Femur (tissue), 1 donor: ENCODE measurements at places on chromosomes 5 and 9.

DNA sequence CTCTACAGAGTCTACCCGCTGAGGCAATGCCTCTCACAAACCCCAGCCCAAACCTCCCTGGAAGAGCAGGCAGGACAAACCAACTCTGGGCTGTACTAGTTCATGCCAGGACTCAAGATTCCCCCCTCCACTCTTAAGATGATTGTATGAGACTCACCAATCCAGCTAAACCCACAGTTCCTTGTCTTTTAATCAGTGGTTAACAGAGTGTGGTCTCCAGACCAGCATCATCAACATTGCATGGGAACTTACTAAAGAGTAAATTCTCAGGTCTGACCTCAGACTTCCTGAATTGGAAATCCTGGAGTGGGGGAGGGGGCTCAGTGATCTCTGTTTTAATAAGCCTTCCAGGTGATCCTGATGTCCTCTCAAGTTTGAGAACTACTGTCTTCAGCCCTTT is 240.9 kb downstream of the GAS1 start:
- no peak for DNase-seq

DNA sequence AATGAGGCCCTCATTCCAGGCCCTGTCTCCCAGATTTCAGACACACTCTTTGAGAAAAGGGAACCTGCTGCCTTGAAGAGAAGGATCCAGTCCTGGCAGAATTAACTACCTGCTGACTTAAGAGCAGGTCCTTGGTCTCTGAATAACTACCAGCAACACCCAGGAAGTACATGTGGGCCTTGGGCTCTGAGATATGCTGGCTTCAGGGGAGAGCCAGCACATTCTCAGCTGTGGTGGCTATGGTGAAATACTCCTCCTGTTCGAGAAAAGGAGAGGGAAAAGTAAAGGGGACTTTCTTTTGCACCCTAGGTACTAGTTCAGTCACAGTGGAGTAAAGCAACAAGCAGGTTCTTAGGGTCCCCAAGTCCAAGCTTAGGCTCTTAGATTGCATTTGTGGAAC is 120.0 kb downstream of the HMHB1 start:
- DNase-seq: no peak

GRCh38 chr5:169004551-169004950 is 296.4 kb downstream of the SLIT3 start:
- DNase-seq: no peak

- no peak for DNase-seq
Observed at GRCh38 chr5:108481355-108481931, 99.5 kb upstream of the FBXL17 start.

GRCh38 chr9:72661401-72662135 is 140.2 kb downstream of the TMC1 start:
- no peak for DNase-seq

GRCh38 chr5:9284272-9284671 is 261.6 kb downstream of the SEMA5A start:
- no peak for DNase-seq

- DNase-seq: peak; percentile 89
Observed at GRCh38 chr5:159106569-159107282, 7.0 kb upstream of the EBF1 start.
